ENCODE measurements at places on chromosomes 5 and 9. TPM values are rescaled to one million over a fixed set of nuclear protein-coding genes. Genes with fewer than 3 reads are reported as not detected.

- no peak for DNase-seq
These were observed 166.5 kb upstream of the SLC12A2 start for GRCh38 chr5:127916885-127917573.

- no peak for DNase-seq
These were observed 336.9 kb downstream of the DRD1 start for GRCh38 chr5:175107028-175107588.

DNA sequence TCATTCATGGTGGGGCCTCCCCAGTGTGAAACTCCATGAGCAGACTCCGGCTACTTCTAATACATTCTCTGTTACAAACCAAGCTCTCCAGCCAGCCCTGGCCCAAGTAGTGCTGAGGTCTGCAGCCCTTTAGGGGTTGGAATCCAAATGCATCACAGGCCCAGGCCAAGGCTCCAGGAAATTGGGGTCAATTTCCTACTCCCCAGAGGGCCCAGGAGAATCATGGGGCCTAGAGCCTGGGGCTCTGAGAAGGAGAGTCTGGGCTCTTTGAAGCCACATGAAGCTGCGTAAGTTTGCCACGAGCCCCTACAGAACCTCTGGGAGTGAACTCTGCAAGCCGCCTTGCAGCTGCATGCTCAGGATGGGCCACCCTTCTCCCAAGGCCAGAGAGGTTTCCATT, 206.4 kb downstream of the PAPPA start:
- no peak for DNase-seq

The GMCL2 gene
- polyA plus RNA-seq, result 0.08 TPM

DNA sequence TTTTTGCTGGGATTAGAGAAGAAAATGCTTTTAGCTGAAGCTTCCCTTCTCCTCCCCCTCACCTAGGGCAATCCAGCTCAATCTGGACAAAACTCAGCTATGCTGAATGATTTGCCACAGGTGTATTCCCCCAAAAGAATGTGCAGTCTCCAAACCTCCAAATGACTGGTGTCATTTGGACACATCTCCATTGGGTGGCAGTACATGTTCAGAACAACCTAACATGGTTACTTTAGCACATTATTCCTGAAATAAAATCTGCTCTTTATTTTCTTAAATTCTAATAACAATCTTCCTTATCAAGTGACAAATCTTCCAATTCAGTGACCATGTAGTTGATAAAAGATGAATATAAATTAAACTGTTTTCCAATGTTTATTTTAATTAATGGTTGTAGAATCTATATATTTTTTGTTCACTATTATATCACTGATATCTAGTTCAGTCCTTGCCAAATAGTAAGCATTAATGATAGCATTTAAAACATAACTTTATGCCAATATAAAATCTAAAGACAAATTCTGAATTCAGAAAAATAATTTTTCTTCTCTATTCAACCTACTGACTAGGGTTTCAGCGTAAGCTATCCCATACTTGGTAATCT, 61.3 kb upstream of the MOCS2 start:
- no peak for DNase-seq

- DNase-seq, result no peak
These were observed 2.2 kb upstream of the CANX start for GRCh38 chr5:179696603-179697002.

The POU5F2 gene
- polyA plus RNA-seq, result 0.08 TPM

The FST gene
- polyA plus RNA-seq, result 47.7 TPM

- no peak for DNase-seq
These were observed 101.4 kb upstream of the ACOT12 start for GRCh38 chr5:81495286-81495685.

All from renal cortex interstitium (tissue), 15 donors.